Dermis microvascular lymphatic vessel endothelial cell (primary cell): ENCODE measurements at places on chromosomes 12 and 14. TPM values are rescaled to one million over a fixed set of nuclear protein-coding genes. Genes with fewer than 3 reads are reported as not detected.

The DEPDC4 gene
- 0.13 and 0.26 TPM in 2 replicates for total RNA-seq

The ZFYVE26 gene
- 12.6 and 17.2 TPM in 2 replicates for total RNA-seq

The ARHGDIB gene
- 39.8 and 69.4 TPM in 2 replicates for total RNA-seq

The ANKRD9 gene
- 3.7 and 8.3 TPM in 2 replicates for total RNA-seq

The LGR5 gene
- not detected in 2 replicates for total RNA-seq

The RAD9B gene
- 0.25 and 0.26 TPM in 2 replicates for total RNA-seq

The MEG3 gene
- 1.2 and 10.1 TPM in 2 replicates for total RNA-seq

The MAP4K5 gene
- total RNA-seq, result 33.0 and 55.5 TPM in 2 replicates

DNA sequence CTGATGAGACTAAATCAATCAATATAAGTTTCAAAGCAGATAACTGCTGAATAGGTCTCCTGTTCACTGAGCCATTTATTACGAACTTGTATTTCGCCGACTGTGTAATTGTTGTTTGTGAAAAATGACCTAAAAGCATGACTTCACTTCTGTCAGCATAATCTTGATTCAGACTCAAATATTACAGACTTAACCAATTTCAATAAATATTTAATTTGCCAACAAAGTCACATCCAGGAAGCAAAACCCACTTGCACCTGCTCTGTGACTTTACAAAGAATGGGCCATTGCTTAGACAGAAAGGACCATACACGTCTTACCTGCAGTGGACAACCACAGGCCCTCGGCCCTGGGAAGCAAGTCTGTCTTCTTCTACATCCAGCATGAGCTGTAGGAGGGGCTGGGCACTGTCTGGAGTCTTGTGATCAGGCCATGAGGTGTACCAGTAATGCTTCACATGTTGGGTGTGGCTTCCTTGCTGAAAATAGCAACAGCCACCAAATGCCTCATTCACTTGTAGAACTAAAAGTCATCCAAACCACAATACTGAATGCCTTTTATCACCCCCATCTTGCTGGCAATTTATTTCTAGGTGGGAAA, 23.5 kb upstream of the PTPRB start:
- DNase-seq, result no peak

- DNase-seq, result peak; percentile 82
These were observed 123.3 kb downstream of the SSPN start for GRCh38 chr12:26318661-26319068.

- DNase-seq, result no peak
These were observed 454.5 kb downstream of the BCAT1 start for GRCh38 chr12:24494401-24494800.

GRCh38 chr14:20775901-20776300, 5.2 kb upstream of the RNASE6 start:
- DNase-seq, result no peak

GRCh38 chr12:132558861-132559623, 51.3 kb downstream of the LRCOL1 start:
- no peak for DNase-seq

DNA sequence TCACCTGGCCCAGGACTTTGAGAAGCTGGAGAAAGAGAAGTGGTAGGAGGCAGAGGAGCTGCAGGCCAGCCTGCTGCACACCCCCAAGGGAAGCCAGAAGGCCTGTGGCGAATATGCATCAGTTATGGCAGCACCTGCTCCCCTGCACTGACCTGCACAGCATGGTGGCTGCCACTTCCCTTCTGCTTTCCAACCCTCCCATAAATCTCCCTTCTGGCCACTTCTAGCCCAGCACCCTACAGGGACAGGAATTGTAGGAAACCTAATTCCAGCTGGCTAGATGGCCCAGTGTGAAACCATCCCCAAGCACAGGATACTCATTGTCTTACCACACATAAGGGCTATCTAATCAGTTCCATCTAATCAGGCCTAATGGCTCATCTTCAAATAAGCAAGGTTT, 136.3 kb downstream of the TBX3 start:
- DNase-seq, result no peak

DNA sequence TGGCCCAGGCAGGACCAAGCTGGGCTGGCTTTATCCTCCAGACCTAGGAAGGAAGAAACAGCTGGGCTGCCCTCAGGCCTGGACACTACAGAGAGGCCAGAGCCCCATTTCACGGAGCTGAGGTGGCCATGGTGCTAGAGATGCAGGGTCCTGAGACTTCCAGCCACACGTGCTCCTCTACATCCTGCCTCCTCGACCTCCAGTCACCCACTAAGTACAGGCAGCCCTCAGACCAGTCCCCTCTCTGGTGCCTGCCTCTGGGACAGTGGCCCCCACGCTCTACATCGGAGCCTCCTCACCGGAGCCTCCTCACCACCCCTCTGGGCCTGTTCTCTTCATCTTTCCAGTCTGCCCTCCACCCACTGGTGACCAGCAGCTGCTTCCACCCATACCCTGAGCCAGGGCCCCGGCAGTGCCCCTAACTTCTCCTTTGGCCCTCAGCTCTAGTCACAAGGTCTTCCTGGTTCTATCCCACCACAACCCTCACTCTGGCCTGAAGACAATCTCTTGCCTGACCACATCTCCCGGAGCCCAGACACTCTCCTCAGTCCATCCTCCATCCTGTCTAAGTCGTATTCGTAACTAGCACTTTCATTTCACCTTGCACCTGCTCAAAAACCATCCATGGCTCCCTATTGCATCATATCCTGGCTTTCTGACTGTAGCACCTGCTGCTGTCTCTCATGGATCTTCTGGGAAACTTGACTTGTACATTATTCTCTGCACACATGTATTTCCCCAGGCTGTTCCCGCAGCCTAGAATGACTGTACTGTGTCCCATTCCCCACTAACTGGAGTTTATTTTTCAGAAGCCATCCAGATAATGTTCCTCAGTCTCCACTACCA, 43.9 kb downstream of the DIO3 start:
- no peak for DNase-seq

GRCh38 chr12:53254816-53255545, 13.1 kb upstream of the ESPL1 start:
- DNase-seq, result no peak

GRCh38 chr12:108646600-108647579, 13.2 kb upstream of the SELPLG start:
- no peak for DNase-seq

GRCh38 chr14:36424478-36425102, 95.4 kb downstream of the NKX2-1 start:
- no peak for DNase-seq
